ENCODE measurements at places on chromosomes 3 and 15. TPM values are rescaled to one million over a fixed set of nuclear protein-coding genes. Genes with fewer than 3 reads are reported as not detected.

The CPNE9 gene
- total RNA-seq = not detected

The DUOX1 gene
- total RNA-seq = 99.2 TPM

DNA sequence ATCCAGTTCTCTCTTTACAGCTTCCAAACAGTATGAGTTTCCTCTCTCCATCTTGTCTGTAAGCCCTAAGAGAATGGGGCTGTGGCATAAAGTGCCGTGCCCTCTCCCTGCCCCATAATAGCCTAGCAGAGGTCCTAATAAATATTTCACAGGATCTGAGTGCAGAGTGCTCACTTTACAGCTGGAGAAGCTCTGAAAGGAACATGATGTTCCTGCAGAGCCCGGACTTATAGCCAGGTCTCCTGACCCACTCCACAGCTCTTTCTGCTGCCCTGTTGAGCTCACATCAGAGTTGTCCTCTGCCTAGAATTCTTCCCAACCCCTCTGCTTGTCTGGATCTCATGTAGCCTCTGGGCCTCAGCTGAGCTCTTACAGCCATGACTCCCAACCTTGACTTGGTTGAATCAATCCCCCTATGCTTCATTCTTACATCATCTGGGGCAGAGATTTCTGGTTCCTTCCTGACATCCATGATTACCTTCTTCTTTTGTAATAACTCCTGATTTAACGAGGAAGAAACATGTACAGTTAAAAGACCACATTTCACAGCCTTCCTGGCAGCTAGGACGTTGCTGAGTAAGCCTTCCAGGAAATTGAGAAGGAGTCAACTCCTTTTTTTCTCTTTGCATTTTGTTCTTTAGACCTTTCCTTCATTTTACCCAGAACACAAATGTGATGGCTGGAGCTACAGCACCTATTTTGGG lies 135.3 kb downstream of the RPLP1 start:
- DNase-seq = no peak

GRCh38 chr15:69060744-69061143 lies 46.2 kb downstream of the NOX5 start:
- DNase-seq = no peak

DNA sequence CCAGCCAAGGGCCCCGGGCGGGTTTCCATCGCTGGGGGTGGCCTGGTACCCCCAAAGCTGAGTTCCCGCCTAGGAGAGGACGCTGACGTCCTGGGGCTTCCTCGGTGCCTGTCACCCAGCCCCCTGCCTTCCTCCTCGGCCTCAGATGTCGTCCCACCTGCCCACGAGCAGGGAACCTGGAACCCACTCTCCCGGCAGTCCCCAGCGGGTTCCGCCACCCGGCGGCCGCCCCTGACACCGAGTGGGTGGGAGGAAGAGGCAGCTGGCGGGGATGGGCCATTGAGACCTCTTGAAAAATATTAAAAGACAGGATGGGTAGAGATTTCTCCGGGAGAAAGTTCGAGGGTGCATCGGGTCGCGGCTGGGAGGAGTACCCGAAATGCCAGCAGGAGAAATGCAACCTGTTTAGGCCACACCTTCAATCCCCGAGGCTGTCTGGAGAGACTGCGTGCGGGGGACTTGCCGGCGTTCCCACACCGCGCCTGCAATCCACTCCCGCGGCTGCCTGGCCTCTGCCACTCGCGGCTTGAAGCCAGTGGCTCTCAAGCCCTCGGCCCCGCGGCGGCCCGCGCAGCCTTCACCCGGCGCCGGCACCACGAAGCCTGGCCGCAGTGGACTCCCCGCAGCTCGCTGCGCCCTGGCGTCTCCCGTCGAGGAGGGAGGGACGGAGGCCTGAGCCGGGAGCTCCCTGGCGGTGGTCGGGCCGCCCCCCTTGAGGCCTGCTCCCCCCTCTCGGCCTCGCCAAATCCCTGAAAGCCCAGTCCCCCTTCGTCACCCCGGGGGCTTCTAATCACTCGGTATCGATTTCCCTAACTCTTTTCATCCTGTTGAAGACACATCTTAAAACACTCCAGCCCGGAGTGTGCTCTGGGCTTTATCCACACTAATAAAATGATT lies 8.6 kb upstream of the NR2F2 start:
- no peak for DNase-seq

The PTH1R gene
- 0.40 TPM for total RNA-seq

The BNC1 gene
- 38.3 TPM for total RNA-seq

The PLA2G4E gene
- 1.1 TPM for total RNA-seq
